Bone marrow (tissue), 2 donors: ENCODE measurements at places on chromosomes 11 and 22.
A peak's percentile ranks its signal among the peaks of the same experiment; 100 is the strongest.

DNA sequence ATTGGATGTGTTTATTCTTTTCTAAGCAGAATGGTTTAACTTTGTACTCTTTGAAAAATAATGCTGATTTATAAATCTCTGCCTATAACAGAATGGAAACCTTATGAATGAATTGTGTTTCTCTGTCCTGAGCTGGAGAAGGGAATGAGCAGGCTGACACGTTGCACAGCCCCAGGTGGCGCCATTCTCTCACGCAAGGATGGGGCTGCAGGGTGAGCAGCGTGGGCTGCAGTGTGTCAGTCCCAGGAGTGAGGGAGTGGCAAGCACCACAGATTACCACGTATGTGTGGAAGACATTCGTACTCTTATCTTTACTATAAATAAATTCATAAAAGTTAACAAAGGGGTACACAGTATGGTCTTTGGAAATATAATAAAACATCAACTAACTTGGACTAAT, 33.4 kb downstream of the FDX1 start:
- no peak for DNase-seq

DNA sequence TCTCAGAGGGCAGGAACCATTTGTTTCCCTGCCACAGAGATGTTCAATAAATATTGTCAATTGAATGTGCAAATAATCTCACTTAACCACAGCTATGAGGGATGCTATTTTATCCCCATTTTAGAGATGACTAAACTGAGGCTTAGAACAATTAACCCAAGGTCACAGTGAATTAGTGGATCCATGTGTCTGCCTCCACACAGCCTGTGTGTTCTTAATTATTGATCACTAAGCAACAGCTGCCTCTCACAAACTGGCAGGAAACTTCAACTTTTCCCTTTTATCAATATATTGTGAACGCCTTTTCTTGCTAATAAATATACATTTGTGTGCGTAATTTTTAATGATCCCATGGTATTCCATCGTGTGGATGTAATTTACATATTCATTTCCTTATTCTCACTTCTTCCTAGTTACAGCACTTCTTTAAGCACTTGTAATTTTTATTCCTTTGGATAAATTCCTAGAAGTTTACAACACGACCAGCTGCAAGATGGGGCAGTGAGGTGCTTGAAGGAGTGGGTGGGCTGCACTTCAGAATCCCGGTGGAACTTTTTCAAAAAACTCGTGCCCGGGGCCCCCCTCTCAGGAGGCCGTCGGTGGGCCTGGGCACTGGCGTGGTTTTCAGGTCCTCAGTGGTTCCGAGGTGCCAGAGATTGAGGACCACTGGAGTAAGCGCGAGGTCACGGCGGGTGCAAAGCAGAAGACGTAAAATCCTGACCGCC, 915 bp upstream of the SREBF2 start:
- no peak for DNase-seq

DNA sequence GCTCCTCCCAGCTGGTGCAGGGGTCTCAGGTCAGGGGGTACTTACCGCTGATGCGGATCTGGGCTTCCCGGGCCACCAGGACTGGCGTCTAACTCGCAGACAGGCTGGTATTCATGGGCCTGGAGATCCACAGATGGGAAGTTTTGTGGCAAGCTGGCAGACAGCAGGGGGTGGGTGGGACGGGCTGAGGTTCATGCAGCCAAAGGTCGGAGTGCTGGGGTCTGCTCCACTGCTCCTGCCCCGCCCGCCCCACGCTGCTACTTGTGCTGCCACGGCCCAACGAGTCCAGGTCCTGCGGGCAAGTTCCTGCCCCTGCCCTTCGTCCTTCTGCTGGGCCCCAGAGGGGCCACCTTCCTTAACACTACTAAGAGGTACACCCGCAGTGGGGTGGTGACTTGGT, 3.1 kb downstream of the ACY3 start:
- no peak for DNase-seq

GRCh38 chr11:76604081-76604625, 66.4 kb downstream of the LRRC32 start:
- DNase-seq: no peak

DNA sequence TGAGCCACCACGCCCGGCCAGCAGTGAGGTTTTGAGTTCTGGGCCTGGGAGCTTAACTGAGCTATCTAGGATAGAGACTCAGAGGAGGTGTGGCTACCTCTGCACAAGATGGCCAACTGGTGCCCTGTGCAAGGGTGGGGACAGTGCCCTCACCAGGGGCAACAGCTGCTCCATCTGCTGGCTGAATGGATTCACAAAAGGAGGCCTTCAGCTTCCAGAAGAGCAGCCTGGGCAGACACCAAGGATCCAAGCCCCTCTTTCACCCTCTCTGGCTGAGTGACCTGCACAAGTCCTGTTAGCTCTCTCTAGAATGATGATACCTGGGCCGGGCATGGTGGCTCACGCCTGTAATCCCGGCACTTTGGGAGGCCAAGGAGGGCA, 33.5 kb upstream of the BAIAP2L2 start:
- DNase-seq: no peak

DNA sequence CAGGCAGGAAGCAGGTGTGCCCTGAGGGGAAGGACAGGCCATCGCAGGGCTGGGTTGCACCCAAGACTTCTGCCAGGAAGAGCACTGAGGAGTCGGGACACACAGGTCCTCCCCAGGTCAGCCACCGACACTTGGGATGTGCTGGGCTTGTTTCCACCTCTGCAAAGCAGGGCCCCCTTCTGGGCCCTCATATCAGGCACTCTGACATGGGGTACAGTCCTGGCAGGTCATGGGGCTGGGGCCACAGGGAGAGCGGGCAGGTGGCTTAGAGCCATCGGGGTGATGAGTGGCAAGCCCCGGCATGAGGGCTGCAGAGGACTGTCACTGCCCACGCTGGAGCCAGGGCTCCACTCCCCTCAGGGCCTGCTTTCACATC, 7.9 kb upstream of the ADORA2A start:
- no peak for DNase-seq

GRCh38 chr22:35684270-35684700, 33.4 kb upstream of the APOL5 start:
- no peak for DNase-seq

GRCh38 chr11:66115638-66116301, 45.7 kb downstream of the PACS1 start:
- no peak for DNase-seq

GRCh38 chr11:72932132-72932570, 117.9 kb downstream of the ATG16L2 start:
- DNase-seq: no peak

DNA sequence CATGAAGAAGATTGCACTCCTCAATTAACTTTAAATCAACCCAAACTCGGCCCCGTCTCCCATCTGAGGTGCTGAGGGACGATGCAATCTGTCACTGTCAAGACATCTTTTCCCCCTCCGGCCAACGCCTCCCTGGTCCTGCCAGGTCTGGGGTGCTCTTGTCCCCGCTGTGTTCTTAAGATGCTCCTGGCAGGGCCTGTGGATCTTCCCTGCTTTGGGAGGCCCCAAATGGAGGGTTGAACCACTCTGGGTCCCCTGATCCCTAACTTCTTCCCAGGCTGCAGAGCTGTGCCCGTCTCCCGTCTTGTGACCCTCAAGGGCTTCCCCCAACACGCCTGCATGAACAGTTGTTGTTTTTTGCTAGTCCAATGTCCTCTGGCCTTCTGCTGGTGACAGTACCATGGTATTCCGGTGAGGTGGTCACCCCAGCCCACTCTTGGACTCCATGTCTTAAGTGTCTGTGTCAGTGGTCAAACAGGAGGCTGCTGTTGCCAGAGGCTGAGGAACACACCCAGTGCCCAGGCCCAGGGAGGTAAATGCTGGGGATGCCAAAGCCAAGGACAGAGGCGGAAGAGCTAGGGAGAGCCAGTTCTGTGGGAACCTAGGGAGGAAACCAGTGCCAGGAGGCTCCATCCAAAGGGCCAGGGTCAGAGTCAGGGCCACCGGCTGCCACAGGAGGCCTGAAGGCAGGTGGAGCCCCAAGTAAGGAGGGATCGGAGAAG, 70.6 kb upstream of the SHANK2 start:
- DNase-seq: no peak

DNA sequence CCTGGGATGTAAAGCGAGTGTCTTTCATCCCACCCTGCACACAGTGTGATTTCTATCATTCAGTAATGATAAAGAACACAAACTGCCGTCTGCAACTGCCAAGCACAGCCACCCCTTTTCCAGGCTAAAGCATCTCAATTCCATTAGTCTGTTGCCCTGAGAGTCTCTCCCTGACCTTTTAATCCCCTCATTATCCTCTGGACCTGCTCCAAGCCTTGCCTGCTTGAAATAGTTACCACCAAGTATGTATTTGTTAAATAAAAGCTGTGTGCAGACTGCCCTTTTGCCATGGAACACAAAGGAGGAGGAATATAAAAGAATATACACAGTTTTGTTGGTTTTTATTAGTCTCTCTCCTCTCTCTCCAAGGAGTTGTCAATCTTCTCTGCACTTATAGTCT, 13.0 kb downstream of the GRAP2 start:
- DNase-seq: no peak

GRCh38 chr11:19673924-19674729, 38.5 kb upstream of the NAV2 start:
- no peak for DNase-seq

GRCh38 chr11:118608360-118609227, 1.2 kb downstream of the PHLDB1 start:
- DNase-seq: peak; percentile 73

DNA sequence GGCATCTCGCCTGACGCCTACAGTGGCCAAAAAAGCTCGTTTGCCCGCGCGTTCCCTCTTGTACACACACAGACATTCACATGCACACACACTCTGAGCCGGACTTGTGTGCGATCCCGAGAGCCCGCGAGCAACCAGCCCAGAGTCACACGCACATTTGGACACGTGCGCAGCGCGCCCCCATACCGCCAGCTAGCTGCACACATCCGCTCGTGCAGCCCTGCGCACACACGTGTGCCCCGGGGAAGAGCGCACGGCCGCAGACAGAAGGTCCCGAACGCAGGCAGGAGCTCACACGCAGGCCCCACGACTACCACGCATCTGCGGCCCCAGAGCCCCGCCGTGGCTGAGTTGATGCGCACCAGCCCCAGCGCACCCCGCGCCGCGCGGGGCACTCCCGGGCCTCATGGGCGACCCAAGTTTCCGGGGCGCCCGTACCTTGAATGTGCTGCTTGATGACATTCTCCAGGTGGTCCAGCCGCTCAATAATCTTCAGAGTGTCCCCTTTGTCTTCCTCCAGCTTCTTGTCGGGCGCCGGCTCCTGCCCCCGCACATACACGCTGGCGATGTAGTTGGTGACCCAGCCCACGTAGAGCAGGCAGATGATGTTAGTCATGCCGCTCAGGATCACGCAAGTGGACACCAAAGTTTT, 758 bp downstream of the GALNT18 start:
- DNase-seq: no peak

DNA sequence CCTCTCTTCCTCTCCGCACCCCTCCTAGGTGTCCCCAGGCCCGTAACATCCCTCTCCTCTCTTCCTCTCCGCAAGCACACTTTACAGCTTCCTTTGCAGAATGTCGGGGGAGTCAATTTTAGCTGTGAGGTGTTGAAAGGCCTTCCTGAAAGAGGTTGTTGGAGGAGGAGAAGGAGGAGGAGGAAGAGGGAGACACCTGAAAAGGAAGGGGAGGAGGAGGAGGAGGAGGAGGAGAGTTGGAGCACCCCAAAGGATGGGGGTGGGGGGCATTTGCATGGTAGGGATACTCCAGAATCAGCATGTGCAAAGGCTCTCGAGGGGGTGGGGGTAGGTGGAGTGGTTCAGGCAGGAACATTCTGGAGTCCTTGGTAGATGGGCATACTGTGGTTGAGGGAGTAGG, 1045.1 kb downstream of the TBC1D22A start:
- DNase-seq: no peak

DNA sequence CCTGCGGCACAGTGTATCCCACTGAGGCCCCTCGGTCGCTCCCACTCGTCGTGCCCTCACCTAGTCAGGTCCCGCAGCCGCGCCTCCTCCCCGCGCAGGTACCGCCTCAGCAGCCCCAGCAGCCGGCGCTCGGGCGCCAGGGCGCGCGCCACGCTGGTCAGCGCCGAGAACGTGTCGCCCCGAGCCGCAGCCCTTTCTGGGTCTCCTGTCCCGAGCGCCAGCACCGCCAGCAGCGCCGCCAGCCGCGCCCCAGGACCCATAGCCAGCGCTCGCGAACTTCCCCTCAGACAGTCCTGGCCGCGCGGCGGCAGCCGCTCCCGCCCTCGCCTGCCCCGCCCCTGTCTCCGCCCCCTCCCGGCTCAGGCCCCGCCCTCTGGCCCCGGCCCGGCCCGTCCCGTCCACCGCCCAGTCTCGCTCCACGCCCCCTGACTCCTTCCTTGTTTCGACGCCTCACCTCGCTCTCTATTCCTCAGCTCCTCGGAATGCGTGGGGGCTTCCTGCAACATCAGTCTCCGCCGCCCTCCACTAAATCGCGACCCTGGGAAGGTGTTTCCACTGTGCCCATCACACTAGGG, at the start of gene P4HA3:
TSS of gene P4HA3 (minus strand) at position 289 of the 575 bp plus-strand sequence. CDS start at position 260, 29 bp downstream.
- DNase-seq: no peak

DNA sequence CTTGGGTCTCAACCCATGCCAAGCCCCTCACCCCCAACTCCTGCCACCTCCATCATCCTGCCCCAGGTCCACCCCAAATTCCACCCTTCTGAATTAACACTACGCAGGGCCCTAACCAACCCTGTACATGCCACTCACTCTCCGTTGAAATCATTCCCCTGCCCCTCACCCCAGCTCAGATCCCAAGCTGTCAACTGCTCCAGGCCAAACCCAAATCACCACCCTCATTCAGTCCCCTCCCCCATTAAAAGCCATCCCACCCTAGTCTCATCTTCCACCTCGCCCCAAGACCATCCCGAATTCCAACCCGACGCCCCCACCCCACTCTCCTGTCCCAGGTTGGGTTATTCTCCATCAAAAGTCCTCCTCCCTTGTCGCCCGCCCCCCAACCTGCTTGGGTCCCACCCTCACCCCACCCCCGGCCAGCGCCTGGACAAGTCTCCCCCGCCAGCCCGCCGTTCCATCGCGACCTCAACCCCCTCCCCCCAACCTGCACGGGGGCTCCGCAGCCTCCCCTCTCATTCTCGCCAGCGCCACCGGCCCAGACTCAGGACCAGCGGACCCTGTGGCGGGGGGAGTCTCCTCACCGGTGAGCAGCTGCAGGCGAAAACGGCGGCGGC, 466 bp downstream of the FAM168A start:
- DNase-seq: no peak

GRCh38 chr22:50522806-50523438, 2.5 kb downstream of the SCO2 start:
- no peak for DNase-seq

GRCh38 chr22:17772958-17773605, 1.2 kb downstream of the BID start:
- DNase-seq: no peak

GRCh38 chr22:32226326-32227104, 21.6 kb upstream of the RFPL2 start:
- DNase-seq: no peak

GRCh38 chr11:71268706-71269321, 16.4 kb upstream of the SHANK2 start:
- no peak for DNase-seq

- DNase-seq: no peak
These were observed 154.1 kb upstream of the SNX19 start for GRCh38 chr11:131070365-131070764.

GRCh38 chr11:98545544-98546175, 475.1 kb upstream of the CNTN5 start:
- no peak for DNase-seq
